ENCODE measurements at places on chromosomes 1 and 21.

GRCh38 chr1:43292216-43292615, 6.8 kb upstream of the C1orf210 start:
- no peak for DNase-seq

GRCh38 chr1:31372751-31373055, 173 bp downstream of the FABP3 start:
- no peak for DNase-seq

DNA sequence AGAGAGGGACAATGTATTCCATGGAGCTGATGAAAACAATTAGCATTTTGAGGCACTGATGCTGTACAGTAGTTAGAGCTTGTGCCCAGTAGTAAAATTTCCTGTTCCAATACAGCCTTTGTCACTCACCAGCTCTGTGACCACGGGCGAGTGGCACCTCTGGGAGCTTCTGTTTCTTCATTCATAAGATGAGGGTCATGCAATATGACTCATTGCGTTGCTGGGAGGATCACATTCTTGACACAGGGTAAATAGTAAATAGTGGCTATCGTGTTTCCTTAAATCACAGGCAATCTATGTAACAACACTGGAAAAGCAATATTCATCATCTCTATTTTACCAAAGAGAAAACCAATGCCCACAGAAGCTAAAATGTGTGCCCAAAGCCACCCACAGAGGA, 4.5 kb upstream of the LRRC52 start:
- no peak for DNase-seq

- DNase-seq, result no peak
These were observed 66.4 kb upstream of the ZNF326 start for GRCh38 chr1:89928506-89928905.

DNA sequence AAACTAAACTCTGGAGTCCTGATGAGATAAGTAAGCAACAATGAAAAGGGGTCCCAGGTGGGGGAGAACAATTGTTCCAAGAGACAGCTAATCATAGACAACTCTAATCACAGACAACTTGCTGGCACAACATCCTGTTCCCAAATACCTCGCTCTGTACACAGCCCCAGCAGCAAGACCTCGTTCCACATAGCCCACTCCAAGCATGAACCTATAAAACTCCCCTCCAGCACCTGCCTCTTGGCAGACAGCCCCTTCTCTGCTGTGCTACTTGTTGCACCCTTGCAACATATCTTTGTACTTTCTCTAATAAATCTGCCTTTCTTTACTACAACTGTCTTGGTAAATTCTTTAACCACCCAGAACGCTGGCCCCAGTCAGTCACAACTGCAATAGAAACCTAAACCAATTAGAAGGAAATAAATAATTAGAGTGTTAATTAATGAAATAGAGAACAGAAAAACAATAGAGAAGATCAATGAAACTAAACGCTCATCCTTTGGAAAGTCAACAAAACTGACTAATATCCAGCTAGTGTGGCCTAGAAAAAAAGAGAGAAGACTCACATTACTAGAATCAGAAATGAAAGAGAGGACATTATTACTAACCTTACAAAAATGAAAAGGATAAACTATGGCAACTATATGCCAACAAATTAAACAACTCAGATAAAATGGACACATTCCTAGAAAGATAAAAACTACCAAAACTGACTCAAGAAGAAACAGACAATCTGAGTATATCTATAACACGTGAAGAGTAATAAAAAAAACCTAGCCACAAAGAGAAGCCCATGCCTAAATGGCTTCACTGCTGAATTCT, 36.1 kb downstream of the LRRC40 start:
- no peak for DNase-seq

GRCh38 chr1:179124873-179125272, 43.0 kb downstream of the TOR3A start:
- DNase-seq, result peak; percentile 20

- DNase-seq, result no peak
These were observed 198.6 kb upstream of the CAMK1G start for GRCh38 chr1:209384710-209385550.

GRCh38 chr1:207051191-207051943, at the start of gene YOD1:
Gene YOD1, minus strand, starts transcription at chr1:207051208. Its CDS starts 178 bp downstream, at chr1:207051030.
- DNase-seq, result no peak

- no peak for DNase-seq
These were observed 6.9 kb upstream of the PLA2G2D start for GRCh38 chr1:20126041-20126805.

GRCh38 chr1:116971965-116972673, 29.4 kb upstream of the CD101 start:
- DNase-seq, result no peak

Measured in fibroblast of pulmonary artery (primary cell).